ENCODE measurements at places on chromosomes 2 and 18. TPM values are rescaled to one million over a fixed set of nuclear protein-coding genes. Genes with fewer than 3 reads are reported as not detected.

GRCh38 chr2:145851730-145852129 is 1331.8 kb upstream of the ZEB2 start:
- no peak for DNase-seq

- DNase-seq = no peak
Observed at GRCh38 chr18:75472906-75473305, 45.4 kb upstream of the SMIM21 start.

GRCh38 chr2:99490623-99491461 is 1.0 kb upstream of the REV1 start:
- no peak for DNase-seq

DNA sequence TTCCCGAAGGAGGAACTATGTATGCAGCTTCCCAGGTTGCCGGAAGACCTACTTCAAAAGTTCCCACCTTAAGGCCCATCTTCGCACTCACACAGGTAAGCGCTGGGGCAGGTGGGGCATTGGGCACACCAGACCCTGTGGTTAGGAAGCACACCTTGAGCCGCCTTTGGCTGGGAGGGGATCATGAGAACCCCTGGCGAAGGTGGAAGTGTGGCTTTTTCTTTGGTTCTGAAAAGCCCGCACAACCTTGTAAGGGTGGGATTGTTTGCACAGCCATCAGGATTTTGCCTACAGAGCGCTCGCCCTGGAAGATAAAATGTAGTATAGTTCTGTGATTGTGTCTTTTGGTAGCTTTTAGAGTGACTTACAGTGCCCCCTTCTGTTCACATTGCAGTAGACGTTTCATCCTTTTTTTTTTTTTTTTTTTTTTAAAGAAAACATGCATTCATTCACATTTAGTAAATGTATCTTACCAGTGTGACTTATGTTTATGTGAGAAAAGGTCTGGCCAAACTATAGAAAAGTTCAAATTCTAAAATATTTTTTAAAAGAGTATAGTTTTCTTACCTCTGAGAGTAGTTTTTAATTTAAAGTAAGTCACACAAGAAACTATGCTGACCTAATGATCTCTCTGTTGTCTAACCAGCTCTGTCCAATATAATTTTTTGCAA is 5.3 kb downstream of the KLF11 start:
- DNase-seq = peak; percentile 50

DNA sequence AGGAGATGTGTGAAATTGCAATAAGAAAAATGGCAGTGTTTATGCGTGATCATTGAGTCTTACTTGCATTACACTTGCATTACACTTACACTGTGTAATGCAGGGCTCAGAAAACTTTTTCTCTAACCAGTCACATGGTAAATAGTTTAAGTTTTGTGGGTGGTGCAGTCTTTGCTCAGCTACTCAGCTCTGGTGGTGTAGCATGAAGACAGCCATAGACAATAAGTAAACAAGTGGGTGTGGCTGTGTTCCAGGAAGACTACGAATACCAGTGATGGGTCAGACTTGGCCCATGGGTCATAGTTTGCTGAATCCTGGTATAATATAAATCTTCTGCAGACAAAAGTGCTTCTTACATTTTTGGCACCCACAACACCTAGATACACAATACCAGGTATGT is 115.6 kb upstream of the CYP1B1 start:
- DNase-seq = peak; percentile 50

- DNase-seq = peak; percentile 52
Observed at GRCh38 chr2:96801005-96801785, 14.9 kb upstream of the CNNM3 start.

Gene STARD7
- total RNA-seq = 73.2 TPM

Data from bronchial epithelial cell (primary cell).